Skin of body (tissue), 3 donors: ENCODE measurements at places on chromosomes 6 and 20. TPM values are rescaled to one million over a fixed set of nuclear protein-coding genes. Genes with fewer than 3 reads are reported as not detected.

GRCh38 chr6:137570393-137570792, 76.2 kb upstream of the OLIG3 start:
- no peak for DNase-seq

DNA sequence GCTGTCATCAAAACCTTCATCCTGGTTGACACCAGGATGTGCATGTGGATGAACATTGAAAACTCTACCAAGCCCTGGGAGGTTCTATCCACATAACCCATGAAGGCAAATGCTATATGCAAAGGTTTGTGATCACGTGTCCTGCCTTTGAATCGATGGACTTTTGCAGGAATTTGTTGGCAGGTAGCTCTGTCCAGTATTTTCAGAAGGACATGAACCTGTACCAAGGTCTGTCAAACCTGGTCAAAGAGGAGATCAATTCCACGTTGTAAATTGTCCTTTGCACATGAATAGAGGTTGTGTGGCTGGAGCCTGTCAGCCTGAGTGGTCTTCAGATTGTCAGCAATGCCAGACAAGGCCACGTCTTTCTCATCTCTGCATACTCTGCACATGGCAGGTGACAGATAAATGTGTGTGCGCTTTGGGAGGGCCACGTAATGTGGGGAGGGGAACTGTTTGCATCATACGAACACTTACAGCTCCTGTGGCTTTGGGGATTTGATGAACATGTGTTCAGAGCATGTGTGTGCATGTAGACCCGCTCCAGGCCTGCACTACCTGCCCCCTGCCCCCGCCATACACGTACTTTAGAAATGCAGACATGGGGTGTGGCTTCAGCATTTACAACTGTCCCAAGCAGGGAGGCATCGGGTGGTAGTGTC, 169.1 kb downstream of the ERMARD start:
- no peak for DNase-seq

BACH2 gene
- total RNA-seq, result 11.9 TPM

DNA sequence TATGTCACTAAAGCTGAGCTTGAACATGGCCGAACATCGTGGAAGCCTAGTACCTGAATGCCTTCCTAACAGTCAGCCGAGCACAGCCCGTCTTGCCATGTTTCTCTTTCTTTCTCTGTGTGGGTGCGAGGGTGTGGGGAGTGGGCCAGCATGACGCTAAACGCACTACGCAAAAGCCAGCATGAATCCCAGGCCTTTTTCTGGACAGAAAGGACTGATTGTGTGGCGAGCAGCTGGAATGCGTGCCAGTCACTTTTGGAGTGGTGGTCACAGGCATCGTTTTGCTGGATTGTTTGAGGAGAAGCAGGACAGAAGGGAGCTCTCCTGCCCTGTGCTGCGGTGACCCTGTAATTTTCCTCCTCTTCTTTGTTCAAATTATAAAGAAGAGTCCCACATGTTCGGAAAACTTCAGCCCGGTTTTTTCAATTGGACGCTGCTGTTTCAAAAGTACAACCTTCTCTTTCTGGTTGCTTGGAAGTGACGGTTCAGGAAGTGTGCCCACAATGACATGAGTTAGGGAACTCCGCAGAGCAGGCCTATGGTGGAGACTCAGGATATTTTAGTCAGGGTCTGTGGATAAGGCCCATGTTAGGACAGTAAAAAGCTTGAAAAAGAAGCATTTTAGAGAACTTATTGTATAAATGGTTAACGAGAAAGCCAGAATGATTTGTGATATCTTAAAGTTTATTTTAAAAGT, 54.3 kb downstream of the PDE7B start:
- DNase-seq, result no peak

GRCh38 chr6:154414021-154414813, 57.6 kb upstream of the IPCEF1 start:
- no peak for DNase-seq

GRCh38 chr6:74689601-74690000, 516.3 kb downstream of the COL12A1 start:
- no peak for DNase-seq
